ENCODE measurements at places on chromosomes 11 and 22.
A peak's percentile ranks its signal among the peaks of the same experiment; 100 is the strongest.

- DNase-seq, result no peak
These were observed 1.2 kb upstream of the IGLL1 start for GRCh38 chr22:23581260-23581650.

DNA sequence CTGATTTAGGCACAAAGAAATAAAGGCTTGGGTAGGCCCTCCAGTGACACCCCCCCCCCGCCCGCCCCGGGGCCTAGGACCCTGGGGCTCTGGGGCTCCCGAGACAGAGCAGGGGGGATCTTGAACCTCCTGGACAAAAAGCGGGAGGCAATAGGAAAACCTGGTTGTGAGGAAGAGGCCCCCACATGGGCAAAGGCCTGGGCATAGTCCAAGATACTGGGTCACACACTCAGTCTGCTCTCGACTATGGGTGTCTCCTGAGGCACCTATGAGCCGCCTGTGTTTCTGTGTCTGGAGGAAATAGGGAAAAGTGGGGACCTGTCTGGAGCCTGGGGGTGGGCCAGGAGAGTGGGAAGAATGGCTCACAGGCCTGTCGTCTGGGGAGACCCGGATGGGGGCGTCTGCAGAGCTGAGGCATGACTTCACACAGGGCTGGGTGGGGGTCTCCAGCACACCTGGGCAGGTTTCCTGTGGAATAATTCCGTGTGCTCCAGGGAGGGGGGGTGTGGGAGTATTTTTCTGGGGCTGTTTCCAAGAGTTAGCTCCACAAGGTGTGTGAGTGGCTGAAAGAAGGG is 2.4 kb upstream of the MN1 start:
- no peak for DNase-seq

GRCh38 chr22:28402539-28402938 is 277.1 kb downstream of the TTC28 start:
- DNase-seq, result no peak

DNA sequence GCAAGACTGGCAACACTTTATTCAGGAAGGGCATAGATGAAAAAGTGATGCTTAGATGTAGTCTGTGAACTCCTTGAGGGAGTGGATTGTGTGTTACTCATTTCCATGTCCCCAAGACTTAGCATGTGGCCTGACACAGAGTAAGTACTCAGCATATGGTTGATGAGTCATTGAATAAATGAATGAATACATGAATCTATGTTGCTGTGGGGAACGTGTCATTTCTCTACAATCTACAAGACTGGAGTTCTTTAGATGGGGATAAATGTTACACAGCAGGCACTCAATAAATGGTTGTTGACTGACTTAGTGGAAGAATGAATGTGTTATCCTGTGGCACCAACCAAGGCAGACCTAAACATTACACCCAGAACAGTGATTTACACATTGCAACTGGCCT is 17.9 kb downstream of the BPIFC start:
- no peak for DNase-seq

DNA sequence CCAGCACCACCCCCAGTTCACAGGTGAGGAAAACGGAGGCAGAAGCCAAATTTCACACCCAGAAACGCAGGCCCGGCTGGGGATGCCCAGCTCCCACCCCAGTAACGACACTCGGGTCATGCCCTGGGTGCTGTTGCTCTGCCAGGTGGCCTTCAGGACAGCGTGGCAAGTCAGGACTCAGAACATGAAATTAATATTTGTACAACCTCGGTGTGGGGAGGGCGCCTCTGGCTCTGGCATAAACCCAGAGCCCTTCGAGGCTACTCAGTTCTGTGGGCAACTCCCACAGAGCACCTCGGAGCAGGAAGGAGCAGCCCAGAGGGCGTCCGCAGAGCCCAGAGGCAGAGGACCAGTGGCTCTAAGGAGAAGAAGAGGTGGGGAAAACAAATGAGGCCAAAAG is 71.6 kb downstream of the CELSR1 start:
- no peak for DNase-seq

DNA sequence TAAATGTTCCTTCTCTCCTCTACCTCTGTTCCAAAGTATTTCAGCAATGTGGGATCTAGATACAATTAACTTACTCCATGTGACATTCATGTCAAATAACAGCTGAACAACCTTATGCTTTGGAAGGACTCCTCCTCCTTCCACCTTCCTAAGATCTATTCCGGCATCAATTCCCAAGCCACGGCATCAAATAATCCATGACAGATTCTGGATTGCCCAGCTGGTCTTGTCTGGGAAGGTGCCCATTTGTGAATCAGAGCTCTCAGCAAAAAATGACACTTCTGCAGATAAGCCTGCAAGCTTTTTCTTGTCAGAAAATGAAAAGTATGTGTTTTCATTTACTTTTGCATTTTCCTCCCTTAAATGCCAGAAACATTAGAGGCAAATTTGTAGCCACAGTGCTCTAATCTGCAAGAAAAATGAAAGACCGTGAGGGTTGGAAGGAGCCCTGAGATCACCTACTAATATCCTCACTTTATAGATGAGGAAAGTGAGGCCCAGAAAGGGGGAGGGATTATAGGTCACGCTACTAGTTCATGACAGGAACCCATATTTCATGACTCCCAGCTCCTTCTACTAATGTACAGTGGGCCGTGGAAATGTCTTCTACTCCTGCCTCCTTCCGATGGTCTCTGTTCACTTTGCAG is 124.0 kb downstream of the ME3 start:
- peak; percentile 64 for DNase-seq

DNA sequence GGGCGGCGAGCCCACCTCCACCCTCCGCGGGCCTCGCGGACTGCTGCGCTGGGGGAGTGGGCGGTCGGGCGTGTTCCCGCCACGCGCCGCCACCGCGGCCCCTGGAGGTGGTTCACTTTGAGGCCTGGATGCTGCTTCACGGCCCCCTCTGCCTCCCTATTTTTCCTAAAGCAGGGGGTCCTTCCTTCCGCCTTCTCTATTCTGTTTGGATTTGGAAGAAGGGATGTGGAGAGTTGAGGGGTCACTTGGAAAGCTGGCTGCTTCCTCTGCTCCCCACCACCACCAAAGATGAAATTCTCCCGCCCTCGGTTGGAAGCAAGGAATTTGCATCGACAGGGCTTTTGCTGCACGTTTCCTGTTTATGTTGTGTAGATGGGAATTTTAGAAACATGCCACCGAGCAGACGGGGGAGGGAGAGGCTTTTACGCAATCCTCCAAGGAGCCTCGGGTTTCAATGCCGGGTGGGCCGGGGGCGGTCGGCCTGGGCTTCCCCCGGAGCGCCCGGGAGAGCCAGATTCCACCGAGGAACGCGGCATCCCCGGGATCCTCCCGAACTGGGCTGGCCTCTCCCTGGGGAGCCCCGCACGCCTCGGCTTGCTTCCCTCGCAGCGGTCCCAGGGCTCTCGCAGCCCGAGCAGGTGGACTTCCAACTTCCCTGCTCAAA is 403 bp upstream of the SBF2 start:
- no peak for DNase-seq

- DNase-seq, result no peak
These were observed 634.1 kb downstream of the TBC1D22A start for GRCh38 chr22:47396515-47396914.

- DNase-seq, result no peak
These were observed 11.7 kb upstream of the ARFGAP3 start for GRCh38 chr22:42868751-42869251.

DNA sequence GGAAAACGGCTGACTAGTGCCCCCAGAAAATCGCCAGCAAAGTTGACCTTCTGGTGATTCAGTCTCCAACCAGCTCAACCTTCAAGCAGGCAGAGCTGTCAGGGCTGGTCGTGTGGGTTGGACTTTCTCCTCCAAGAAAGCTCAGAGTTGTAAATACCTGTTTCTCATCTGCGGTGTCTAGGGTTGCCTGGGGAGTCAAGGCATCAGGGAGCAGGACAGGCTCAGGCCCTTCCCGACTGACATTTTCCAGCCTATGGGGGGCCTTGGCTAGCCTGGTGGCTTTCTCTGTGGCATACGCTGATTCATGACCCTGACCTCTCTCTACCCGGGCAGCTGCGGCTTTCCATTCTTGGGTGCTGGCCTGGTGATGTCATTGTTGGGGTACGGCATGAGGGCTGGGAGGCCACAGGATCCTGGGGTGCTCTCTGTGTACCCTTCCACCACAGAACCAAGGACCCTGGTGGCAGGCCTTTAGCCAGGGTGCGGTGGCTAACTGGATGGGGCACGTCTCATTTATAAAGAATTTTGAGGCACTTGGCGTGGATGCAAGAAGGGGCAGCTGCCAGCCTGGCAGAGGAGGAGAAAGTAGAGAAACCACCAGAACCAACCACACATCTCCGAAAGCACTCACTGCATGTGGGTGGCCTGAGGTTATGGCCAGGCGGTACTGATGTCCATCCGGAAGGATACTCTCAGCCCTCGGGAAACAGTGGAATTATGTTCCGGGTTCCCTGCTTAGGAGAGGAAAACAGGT is 64.9 kb downstream of the BCR start:
- no peak for DNase-seq

DNA sequence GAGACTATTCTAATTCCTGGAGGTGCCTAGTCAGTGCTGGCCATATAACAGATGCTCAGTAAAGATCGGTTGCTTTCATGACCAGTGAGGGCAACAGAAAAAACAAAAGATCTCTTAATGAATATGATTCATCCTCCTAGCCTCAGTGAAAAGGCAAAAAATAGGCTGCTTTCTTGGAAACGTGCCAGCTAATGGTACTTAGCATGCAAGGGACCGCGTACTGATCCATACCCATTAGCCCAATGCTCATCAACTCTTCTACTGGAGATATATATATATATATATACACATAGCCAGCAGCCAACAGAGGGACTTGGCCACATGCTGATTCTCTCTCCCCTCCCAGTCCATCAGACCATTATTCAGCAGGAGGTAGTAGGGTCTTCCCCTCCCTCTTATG is 320.4 kb downstream of the KIRREL3 start:
- no peak for DNase-seq

DNA sequence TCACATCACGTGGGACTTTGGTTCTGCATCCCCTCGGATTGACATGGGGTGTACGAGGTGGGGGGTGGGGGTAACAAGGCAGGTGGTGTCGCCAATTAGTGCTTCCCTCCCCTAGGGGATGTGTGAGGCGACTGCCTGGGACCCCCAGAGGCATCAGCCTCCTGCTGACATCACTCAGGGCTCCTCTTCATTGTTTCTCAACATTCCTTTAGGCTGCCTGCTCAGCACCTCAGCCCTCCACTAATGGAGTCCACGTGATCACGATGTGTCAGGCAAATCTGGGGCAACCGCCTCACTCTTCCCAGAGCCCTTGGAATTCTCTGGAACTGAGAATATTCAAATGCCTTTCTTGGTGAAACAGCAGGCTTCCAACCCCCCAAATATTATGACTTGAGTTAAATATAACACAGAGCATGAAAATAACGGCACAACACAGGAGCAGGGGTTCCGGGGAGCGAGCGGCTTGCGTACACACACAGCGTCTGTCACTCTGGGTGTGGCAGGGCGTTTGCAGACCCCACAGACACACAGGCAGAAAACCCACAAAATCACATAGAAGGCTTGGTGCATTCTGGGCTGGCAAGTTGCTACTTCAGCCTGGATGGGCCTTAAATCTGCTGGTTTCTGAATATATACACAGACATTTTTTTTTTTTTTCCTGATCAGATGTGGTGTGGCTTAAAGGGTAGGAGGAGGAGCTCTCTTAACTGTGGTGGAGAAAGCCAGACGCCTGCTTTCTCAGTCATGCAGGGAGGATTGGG is 170.1 kb upstream of the CADM1 start:
- peak; percentile 53 for DNase-seq

GRCh38 chr22:44723801-44724200 is 21.8 kb downstream of the PRR5 start:
- no peak for DNase-seq

DNA sequence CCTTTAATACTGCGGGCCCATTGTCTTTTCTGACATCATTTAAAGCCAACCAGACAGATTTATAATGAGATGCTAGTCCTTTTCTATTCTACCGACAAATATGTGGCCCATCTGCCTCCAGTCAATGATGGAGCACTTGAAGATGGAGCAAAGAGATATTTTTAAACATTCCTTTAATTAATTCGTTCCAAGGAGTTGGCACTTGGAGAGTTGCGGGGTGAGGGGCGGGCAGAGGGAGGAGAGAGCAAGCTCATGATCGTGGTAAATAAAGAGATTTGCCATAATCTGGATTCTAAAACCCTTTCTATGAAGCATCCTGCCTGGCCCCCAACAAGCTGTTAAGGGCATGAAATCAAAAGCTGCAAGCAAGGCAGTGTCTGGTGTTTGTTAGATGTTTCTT is 5.0 kb downstream of the SLC1A2 start:
- no peak for DNase-seq

GRCh38 chr11:134291196-134291595 is 15.0 kb downstream of the GLB1L3 start:
- no peak for DNase-seq

DNA sequence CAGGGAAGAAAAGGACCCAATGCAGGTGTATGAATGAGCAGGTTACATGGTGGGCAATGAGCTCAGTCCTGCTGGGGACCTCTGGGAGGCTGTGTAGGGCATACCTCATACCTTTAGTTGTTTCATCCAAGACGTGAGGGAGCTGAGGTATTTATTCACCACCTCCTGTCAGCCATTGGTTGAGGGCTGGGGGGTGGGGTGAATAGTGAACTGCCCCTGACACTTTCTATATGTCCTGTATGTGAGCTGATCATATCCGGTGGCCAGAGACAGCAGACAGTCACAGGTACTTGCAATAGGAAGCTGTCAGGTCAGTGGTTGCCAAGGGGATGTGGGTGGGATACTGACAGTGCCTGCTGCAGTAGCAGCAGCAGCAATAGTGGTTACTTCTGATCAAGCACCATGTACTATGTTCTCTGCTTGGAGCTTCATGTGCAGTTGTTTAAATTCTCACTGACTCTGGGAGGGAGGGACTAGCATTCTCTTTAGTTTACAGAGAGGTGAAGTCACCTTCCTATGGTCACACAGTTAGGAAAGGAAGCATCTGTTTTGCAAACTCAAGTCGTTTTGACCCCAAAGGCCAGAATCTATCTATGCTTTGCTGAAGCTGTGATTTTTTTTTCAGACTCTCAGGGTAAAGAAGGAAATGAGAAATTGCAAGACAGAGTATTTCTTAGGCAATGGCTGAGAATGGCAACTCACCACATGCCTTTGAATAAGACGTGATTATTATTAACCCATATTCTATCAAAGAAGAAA is 54.0 kb downstream of the MIAT start:
- DNase-seq, result no peak

- no peak for DNase-seq
These were observed 8.2 kb upstream of the MICAL3 start for GRCh38 chr22:18032455-18033101.

- no peak for DNase-seq
These were observed 10.3 kb upstream of the RAC2 start for GRCh38 chr22:37254209-37254866.

- no peak for DNase-seq
These were observed 25.6 kb upstream of the SORL1-AS1 start for GRCh38 chr11:121478226-121478894.

GRCh38 chr11:6402061-6402470 is 11.8 kb downstream of the SMPD1 start:
- DNase-seq, result no peak

Data from putamen (tissue), 1 donor.